Daoy (cell line): ENCODE measurements at places on chromosomes 16 and 17. TPM values are rescaled to one million over a fixed set of nuclear protein-coding genes. Genes with fewer than 3 reads are reported as not detected.

PSKH1 gene
- 1.5 and 2.3 TPM in 2 replicates for total RNA-seq

SHCBP1 gene
- total RNA-seq = 34.6 and 37.7 TPM in 2 replicates

RHBDL1 gene
- 0.11 and 1.5 TPM in 2 replicates for total RNA-seq

C16orf96 gene
- total RNA-seq = not detected in 2 replicates

JPH3 gene
- total RNA-seq = 6.2 and 7.4 TPM in 2 replicates

SDR42E1 gene
- total RNA-seq = 1.5 and 1.6 TPM in 2 replicates

TMIGD1 gene
- not detected in 2 replicates for total RNA-seq

ZNF287 gene
- 6.6 and 8.3 TPM in 2 replicates for total RNA-seq

FOXL1 gene
- total RNA-seq = 4.9 and 5.0 TPM in 2 replicates

LPO gene
- total RNA-seq = 0.06 TPM in 1 of 2 replicates, not detected in the other

TRPV3 gene
- 0.42 and 0.97 TPM in 2 replicates for total RNA-seq

PTX4 gene
- total RNA-seq = not detected in 2 replicates

SPATA22 gene
- total RNA-seq = not detected in 2 replicates

CFAP97D1 gene
- not detected in 2 replicates for total RNA-seq

KIF2B gene
- not detected in 2 replicates for total RNA-seq

HSD17B2 gene
- 0.45 and 0.69 TPM in 2 replicates for total RNA-seq

FOXN1 gene
- total RNA-seq = not detected in 2 replicates

MYH3 gene
- 0.63 and 0.80 TPM in 2 replicates for total RNA-seq

NPB gene
- 0.21 and 0.97 TPM in 2 replicates for total RNA-seq

KRTAP9-1 gene
- not detected in 2 replicates for total RNA-seq

CRYM gene
- not detected in 2 replicates for total RNA-seq

RAPGEFL1 gene
- total RNA-seq = 0.51 and 1.2 TPM in 2 replicates

CLDN9 gene
- not detected in 2 replicates for total RNA-seq
